ENCODE measurements at places on chromosomes 2 and 18. TPM values are rescaled to one million over a fixed set of nuclear protein-coding genes. Genes with fewer than 3 reads are reported as not detected.

The IL1RN gene
- not detected for polyA plus RNA-seq

The CTDP1 gene
- polyA plus RNA-seq = 0.57 TPM

The PTCD3 gene
- 45.5 TPM for polyA plus RNA-seq

The GPR39 gene
- polyA plus RNA-seq = 2.0 TPM

The NABP1 gene
- polyA plus RNA-seq = 19.6 TPM

The UCN gene
- polyA plus RNA-seq = 0.43 TPM

The TBC1D8 gene
- polyA plus RNA-seq = 3.3 TPM

The AQP12A gene
- not detected for polyA plus RNA-seq

The GALNT5 gene
- 0.12 TPM for polyA plus RNA-seq
